Ovary (tissue), 10 donors: ENCODE measurements at places on chromosomes 13 and 19.

DNA sequence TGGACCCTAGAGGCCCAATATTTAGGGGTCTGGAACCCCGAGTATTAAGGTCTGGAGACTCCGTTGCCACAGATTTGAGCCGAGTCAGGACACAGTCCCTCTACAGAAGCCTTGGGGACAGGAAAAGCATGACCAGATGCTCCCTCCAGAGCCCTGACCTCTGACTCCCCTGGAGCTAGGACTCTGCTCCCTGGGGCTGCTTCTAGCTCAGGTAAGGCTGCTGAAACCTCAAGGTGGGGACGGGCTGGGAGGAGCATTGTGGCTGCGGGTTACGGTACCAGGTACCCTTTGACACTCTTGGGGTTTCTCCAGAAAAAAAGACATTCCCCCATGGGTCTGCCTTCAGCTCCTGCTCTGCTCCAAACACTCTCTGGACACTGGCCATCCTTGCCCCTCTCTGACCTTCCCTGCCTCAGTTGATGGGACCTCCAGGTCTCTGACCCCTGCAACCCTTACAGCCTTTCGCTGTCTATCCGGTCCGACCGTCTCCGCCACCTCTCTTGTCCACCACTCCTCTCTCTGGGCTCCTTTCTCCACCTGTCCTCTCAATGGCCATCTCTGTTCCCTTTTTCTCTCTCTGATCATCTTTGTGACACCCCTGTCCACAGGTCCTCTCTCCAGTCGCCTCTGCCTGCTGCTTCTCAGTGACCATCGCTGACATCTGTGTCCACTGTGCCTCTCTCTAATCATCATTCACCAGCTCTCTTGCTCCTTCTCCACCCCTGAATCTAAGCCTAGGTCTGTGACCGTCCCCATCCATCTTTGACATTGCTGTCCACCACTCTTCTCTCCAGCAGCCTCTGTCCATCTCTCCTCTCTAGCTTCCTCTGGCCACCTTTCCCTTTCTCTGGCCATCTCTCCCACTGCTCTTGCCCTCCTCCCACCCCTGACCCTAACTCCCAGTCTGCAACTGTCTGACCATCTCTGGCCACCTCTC lies 1.4 kb downstream of the LRFN3 start:
- DNase-seq = no peak

- peak; percentile 72 for DNase-seq
These were observed at the start of gene CGB7 for GRCh38 chr19:49057636-49058234. Gene CGB7, minus strand, starts transcription at chr19:49057749. Its CDS starts 2,374 bp downstream, at chr19:49055375.

GRCh38 chr13:26758496-26759157 lies 2.0 kb downstream of the GPR12 start:
- no peak for DNase-seq

GRCh38 chr13:26370553-26370952 lies 116.6 kb downstream of the CDK8 start:
- no peak for DNase-seq

DNA sequence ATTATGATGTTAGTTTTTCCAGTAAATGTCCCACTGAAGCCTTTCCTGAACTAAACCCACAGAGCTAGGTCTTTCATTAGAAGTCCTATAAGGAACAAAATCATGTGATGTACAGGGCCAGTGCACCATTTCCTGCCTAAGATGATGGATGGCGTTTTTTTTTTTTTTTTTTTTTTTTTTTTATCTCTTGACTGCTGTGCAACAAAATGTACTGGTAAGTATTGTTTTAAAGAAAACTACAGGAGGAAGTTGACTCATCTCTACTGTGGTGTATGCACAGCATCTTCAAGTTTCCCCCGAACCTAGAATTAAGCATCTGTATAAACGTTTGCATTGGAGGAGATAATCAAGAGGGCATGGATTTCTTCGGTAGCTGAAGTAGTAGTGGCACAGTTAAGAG lies 197.5 kb downstream of the NBEA start:
- DNase-seq = no peak
